ENCODE measurements at places on chromosomes 6 and 20.

DNA sequence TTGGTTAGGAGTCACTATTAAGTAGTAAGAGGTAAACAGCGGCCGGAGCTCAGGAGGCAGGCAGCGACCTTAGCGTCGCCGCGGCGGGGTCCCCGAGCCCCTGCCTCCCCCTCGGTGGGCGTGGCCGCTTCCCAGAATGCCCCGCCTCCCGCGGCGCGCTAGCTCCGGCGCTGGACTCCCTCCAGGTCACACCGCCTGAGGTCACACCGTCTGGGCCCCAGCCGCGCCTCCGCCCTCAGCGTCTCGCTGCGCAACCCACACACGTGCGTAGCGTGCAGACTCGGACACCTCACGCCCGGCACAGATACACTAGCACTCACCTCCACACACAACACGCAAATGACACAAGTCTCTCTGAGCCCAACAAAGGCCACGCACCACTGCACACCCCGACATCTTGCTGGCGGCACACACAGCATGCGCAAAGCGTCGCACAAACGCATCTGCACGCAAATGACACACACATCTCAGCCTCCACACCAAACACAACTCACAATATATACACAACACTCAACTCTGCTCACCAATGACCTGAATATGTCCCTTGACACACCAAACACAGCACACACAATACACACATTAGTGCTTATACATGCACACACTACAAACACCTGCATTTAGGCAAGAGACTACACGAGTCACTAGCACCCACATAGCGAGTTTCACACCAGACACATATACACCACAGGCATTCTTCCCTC lies 17.6 kb upstream of the CDKN1A start:
- peak; percentile 51 for DNase-seq

DNA sequence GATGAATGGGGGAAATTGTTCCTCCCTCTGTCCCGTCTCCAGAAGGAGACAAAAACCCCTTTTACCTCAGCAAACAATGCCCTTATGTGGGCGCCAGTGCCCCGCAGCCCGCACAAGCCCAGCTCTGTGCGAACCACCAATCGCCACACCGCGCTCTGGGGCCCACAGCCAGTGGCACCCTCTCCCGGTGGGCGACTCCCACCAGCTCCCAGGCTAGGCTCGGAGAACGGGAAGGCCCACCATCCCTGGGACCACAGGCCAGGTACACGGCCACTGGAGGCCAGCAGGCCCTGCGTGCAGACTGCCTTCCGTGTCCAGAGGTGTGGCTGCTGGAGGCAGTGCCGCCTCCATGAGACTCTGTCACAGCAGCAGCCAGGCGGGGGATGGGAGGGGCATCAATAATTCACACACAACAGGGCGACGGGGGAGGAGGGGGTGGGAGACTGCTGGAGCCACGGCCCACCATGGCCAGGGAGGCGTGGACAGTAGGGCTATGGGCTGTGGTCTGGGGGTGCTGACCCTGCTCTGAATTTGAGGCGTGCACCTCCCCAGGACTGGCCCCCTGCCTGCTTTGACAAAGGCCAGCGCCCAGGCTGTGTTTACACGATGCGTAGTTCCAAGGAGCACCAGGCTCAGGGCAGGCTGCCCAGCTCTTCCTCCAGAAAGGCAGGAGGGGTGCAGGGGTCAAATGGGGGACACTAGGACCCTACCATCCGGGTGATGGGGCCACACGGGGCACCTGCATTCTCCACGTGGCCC lies 105.7 kb downstream of the ASXL1 start:
- DNase-seq = no peak

DNA sequence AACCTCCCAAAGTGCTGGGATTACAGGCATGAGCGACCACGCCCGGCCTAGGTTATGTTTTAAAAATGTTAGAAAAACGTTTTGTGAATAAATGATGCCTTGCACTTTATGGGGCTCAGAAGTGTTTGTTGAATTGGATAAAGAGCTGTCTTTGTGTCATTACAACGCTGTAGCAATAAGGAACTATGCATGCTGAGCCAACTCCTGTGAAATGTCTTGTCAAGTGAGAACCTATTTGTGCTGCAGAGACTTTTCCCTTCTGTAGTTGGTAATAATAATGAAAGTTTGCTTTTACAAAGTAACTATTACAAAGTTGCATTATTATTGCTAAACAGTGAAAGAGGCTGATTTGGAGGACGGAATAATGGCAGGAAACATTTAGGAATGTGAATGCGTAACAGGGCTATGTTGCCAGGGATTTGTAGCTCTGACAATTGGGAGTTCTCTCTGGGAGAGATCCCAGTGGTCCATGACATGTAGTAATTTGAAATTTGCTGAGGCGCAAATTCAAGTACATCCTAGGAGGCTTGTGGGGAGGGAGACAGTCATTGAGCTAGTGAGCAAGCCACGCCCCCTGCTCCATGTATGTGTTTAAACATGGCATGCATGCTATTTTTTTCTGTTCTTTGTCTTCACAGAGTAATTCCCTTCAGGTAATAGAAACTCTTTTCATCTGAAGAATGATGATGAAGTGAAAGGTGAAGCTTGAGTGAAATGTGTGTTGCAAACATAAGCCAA lies 16.8 kb upstream of the BICRAL start:
- no peak for DNase-seq

DNA sequence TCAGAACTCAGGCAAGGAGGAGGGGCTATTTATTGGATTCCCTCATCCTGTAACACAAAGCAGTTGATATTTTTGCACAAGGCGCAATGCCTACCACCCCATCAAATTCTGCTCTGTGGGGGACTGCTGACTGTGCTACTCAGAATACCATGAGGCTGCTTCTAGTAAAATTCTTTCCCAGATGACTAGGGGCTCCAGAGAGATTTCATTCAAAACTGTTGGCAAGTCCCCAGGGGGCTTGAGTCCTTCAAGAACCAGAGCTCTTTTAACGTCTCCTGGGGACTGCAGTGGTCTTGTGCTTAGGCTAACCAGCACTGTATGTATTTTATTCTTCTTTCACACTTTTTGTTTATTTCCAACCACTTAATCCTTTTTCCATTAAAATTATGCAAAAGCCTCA lies 365.9 kb upstream of the AGPAT4 start:
- DNase-seq = no peak

DNA sequence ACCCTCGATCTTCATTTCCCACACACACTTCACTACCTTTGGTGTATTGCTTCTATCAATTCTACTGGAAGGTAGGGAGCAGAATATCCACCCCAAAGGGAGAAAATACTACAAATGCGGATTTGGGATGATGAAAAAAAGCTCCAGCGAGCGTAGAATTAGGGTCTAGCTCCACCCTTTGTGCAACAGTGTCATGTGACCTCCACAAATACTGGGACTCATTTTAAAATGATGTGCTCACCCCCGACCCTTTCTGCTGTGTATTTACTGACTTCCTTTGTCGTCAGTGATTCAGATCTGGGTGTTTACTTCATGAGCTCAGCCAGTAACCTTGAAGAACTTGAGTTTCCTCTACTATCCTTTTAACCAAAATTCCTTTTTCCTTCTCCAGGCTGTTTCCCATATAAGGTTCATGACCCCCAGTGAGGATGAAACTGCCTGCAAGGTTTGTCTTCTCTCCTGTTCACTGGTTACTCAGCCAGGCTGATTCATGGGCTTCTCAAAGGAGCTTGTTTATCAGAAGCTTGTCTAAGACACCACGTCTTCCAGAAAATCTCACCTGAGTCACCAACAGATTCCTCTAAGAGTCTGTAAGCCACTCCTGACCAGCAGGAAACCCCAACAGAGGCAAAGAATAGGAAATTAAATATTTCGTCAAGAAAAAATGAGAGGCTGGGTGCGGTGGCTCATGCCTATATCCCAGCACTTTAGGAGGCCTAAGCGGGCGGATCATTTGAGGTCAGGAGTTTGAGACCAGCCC lies 39.6 kb upstream of the PAX1 start:
- DNase-seq = no peak

DNA sequence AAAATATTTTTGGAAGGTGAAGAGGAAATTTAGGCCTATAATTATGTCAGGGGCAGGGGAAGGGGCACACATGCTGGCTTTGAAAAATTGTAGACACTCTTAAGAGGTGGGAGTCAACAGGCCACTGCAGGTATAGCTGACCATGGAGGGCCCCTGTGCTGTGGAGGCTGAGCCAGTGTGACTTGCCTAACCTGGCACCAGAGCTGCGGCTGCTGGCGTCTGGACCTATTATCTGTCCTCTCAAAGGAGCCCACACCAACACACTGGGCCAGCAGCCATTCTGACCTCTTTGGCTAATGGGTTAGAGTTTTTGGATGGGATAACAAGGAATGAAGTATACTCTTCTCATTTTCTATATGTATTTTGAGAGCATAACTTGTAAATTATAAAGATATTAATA lies 4.5 kb downstream of the GID8 start:
- DNase-seq = no peak

- no peak for DNase-seq
Measured at GRCh38 chr6:129124347-129124746, 241.4 kb downstream of the LAMA2 start.

DNA sequence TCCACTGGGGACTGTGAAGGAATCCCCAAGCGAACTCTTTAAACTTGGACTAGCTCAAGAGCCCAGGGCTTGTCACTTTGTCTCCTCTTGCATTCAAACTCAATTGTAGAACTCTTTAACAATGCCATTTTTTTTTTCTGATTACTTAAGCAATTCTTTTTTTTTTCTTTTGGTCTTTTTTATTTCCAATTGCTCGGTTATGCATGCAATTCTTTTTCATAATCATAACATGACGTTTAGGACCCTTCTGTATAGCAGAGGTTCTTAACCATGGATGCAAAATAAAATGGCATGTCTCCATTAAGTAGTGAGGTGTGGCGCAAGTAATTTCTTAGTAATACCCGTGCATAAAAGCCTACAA lies 466 bp upstream of the BFSP1 start:
- DNase-seq = no peak

DNA sequence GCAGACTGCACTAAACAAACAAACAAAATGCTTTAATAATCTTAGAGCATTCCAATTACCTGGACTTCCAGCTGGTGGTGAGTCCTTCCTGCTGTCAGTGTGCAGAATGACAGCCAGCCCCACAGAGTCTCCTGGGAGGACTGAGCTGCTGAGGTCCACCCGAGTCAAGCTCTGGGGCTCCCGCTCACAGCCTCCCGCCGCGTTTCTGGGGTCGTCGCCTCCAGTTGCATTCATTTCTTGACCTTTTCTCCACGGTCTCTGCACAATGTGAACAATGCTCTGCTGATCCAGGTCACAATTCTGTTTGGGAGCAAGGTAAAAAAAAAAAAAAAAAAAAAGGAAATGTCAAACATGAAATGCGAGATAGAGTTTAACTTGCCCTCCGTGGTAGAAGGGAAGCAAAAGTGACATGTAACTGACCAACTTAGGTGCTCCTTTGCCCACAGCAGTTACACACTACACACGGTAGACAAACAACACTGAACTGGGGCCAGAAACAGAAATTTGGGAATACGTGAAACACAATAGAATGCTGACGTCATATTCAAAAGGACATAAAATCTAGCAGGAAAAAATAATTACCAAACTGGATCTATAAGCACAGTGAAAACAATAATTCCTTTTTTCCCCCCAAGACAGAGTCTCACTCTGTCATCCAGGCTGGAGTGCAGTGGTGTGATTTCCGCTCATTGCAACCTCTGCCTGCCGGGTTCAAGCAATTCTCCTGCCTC lies 464.9 kb downstream of the PRKN start:
- no peak for DNase-seq

DNA sequence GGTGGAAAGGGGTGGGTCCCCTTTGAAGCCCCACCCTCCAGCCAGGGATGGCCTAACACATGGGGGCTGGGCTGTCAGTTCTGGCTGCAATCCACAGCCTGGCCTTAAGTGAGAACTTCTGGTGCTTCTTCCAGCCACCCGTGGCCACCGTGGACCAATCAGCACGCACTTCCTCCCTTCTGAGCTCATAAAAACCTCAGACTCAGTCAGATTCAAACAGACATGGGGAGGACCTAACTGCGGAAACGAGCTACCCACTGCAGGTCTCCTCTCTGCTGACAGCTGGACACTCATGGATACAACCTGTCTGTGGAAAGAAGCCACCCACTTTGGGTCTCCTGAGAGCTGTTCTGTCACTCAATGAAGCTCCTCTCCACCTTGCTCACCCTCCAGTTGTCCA lies 20.4 kb upstream of the ZNF391 start:
- no peak for DNase-seq

GRCh38 chr20:9087531-9088217 lies 18.8 kb downstream of the PLCB4 start:
- DNase-seq = no peak

DNA sequence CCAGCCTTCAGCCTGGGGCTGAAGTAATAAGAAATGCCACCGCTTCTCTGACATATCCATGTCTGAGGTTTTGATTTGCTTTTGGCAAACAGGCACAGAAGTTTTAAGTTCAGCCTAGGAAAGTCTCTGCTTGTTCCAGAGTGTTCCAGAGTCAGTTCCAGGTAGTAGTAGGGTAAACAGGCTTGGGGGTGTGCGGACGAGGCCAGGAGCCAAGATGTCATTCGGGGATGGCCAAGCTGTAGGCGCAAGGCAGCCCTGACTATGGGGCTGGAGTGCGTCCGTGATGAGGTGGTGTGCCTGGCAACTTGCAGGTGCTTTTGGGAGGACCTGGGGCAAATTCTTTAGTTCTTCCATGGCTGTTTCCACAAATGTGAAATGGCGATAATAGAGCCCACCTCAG lies 60.3 kb downstream of the IRF4 start:
- DNase-seq = no peak

- DNase-seq = no peak
Measured at GRCh38 chr6:25951296-25952032, 11.1 kb upstream of the TRIM38 start.

- peak; percentile 82 for DNase-seq
Measured at GRCh38 chr20:6956574-6956973, 189.1 kb downstream of the BMP2 start.

All from iris pigment epithelial cell (primary cell).